ENCODE measurements at places on chromosomes 3 and 15.
A peak's percentile ranks its signal among the peaks of the same experiment; 100 is the strongest.

GRCh38 chr3:24215502-24215901, 270.4 kb downstream of the NR1D2 start:
- no peak for DNase-seq

DNA sequence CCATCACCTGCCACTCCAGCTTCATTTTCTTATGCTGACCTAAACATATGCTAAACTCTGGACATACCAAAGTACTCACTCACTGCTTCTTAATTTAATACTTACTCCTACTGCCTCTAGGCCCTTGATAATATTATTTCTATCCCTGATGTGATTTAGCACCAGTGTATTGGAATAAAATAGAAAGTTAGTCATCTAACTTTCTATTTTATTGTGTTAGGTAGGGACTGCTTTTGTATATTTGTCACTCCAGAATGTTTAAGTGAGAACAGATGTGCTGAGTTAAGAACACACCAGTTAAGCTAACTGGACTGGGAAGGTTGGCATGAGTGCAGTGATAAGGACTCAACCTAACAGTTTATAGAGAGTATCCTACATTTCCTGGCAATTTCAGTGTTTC, 6.5 kb upstream of the CLDN16 start:
- no peak for DNase-seq

DNA sequence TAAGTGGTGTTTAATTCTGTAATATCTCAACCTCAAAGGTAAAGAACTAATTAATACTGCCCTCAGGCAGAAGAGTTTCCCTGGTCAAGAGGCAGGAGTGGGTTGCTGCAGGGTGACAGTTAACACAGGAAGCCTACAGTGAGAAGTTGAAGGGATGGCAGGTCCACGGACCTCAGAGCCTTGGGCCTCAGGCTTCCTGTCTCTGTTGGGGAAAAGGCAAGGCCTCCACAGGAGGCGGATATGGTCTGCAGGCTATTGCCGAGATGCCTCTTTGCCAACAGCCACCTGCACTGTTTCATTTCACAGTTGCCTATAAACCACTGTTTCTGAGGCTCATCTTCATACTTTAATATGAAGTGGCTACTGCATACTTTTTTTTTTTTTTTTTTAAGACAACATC, 33.3 kb upstream of the RPN1 start:
- DNase-seq: no peak

DNA sequence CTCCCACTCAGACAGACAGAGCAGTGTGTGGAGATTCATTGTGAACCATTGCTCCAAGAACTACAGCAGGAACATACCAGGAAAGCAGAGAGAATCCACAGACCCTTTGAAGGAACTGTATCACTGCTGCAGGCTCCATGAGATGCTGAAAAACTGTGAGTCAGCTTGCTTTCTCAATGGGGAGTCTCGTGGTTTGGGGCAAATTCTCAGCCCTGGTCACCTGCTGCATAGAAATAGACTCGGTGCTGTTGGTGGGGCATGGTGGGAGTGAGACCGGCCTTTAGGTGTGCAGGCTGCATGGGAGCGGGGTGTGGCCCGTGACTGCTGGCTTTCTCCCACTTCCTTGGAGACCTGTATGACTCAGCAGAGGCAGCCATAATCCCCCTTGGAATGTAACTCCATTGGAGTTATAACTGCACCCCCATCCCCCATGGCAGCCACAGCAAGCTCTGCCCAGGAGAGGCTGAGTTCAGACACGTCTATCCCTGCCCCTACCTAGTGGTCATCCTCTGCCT, 35.6 kb downstream of the ALCAM start:
- no peak for DNase-seq

GRCh38 chr3:20380295-20380694, 194.3 kb upstream of the SGO1 start:
- DNase-seq: no peak

DNA sequence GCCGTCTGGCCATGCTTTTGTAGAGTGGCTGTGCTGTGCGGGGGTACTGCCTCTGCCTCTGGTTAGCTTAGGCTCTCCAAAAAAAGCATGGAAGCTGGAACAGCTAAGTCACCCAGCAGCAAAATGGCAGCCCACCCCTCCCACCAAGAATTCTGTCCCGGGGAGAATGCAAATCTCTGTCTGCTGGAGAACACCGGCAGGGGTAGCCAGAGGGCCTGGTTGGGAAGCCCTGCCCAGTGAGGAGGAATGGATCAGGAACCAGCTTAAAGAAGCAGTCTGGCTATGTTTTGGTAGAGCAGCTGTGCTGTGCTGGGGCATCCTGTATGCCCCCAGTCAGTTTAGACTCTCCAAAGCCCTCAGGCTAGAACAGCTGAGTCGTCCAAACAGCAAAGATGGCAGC, 56.2 kb upstream of the PTPRG start:
- DNase-seq: no peak

GRCh38 chr3:65785065-65785645, 253.6 kb downstream of the MAGI1 start:
- DNase-seq: no peak

DNA sequence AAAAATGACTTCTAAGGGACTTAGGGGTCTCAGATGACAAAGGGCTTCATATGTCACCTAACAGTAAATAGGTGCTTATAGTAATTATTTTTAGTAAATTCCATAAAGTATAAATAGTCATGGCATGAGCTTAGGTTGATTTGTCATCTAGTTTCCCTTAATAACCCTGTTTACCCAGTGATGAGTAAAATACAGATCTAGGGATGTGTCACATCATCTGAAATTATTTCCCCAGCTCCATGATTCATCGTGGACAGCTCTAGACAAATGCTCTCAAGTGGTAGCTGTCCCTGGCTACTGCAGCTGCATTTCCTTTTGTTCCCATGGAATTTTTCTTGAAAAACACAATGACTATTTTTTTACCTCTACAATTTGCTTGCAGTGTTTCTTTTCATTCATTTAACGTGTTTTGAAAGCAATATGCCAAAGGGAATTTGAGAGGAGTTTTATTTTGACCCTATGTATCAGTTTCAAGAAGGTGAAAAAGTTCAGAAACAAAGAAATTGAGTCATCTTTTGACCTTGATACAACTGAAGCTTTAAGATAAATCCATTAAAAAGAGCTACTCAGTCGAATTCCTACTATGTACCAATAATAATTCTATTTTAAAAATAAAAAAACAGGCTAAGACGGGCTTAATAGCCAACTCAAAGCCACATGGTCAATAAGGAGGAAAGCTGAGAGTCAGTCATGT, 241.6 kb downstream of the KCNMB2 start:
- DNase-seq: no peak

- DNase-seq: no peak
These were observed 33.0 kb upstream of the SV2B start for GRCh38 chr15:91067036-91067435.

DNA sequence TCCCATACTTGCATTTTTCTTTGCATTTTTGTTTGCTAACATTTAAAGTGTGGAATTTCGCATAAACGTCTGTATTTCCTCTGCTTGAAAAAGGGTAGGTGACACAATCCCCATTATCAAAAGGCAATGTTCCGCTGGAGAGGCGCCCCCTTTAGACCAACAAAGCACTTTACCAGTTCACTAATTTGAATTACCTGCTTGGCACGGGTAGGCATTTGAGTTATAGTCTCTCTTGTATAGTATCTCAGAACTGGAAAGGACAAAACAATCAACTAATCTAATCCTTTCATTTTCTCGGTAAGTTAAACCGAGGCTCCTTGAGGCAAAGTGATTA, 775 bp upstream of the CCDC39 start:
- DNase-seq: no peak

- no peak for DNase-seq
These were observed 516.1 kb upstream of the GOLIM4 start for GRCh38 chr3:168611826-168612225.

- DNase-seq: no peak
These were observed 29.0 kb downstream of the CCDC80 start for GRCh38 chr3:112611752-112612515.

DNA sequence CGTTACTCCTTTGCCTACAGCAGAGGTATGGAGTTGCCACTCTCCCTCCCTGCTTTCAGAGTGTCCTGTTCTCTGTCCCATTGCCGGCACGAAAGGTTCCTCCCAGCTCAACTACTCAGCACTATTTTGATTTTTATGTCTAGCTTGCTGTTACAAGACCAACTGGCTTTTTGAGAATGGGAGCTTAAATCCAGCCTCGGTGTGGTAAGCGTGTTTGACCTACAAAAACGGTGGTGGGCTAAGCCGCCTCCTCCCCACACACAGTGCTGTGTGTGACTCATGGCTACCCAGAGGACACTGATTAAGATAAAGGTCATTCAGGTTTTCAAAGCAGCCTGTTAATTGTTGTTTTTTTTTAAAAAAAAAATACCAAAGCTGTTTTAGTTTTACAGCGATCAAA, 64.5 kb downstream of the LRTM1 start:
- DNase-seq: no peak

DNA sequence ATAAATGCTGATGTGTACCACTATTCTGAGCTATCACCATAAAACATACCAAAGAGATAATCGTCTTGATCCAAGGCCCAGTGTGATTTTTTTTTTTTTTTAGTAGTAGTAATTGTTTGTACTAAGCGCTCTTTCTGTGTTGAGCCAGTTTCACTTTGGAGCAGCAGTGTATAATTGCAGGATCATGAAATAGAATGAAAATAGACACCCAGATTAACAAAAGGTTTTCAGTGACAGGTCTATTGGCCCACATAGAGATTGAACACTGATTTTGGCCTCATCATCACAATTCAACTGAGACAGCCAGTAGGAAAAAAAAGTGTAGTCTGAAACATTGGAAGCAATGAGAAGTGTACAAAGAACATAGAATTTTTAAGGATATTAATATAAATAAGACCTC, 749.8 kb downstream of the NAALADL2 start:
- DNase-seq: no peak

GRCh38 chr3:132556508-132557159, 40.4 kb upstream of the ACKR4 start:
- no peak for DNase-seq

DNA sequence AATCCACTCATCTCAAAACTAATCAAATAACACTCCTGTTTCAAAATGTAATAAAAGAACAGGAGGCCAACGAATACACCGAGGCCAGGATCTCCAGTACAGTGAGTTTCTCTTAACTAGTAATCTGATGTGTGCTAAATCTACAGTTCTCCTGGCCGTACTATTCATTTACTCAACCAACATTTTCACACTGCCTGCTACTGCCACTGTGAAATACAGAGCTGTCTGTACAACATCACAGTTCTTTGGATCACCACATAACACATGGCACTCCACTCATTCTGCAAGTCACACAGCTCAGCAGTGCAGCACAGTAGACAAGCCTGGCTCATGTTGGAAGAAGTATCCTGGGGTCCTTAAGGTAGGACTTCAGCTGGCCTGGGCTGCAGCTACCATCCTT, 21.9 kb downstream of the RIOX2 start:
- no peak for DNase-seq

DNA sequence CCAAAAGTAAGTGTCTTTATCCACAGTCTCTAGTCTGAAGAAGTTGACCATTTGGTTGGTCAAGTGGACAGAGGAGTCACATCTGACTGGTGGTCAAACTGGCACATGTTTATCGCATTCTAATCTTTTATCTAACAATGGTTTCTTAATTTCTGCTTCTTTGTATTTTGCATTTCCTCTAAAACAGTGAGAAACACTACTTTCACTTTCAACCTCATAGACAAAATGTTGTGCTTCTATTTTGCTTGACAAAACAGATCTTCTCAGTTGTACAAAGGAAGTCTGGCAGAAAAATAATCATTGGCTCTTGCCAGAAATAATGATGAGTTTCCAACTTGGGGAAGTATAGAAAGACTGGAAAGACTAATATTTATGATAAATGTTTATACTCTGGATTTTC, 103.9 kb downstream of the MME start:
- DNase-seq: no peak

GRCh38 chr3:124420392-124420791, 309.9 kb upstream of the UMPS start:
- DNase-seq: no peak

GRCh38 chr3:191592105-191592504, 131.1 kb downstream of the PYDC2 start:
- DNase-seq: no peak

- DNase-seq: no peak
These were observed 29.6 kb upstream of the BBX start for GRCh38 chr3:107493134-107493533.

DNA sequence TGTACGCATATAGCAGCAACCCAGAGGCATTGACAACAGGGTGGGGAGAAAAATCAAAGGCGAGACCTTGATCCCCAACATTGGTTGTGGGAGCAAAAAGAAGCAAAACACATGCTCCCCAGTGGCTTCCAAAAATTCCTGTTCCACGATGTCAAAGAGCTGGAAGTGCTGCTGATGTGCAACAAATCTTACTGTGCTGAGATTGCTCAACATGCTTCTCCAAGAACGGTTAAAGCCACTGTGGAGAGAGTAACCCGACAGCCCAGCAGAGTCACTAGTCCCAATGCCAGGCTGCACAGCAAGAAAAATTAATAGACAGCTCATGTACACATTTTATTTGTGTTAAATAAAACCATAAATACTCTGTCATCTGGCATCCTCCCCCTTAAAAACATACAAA, 179.9 kb upstream of the PFN2 start:
- DNase-seq: no peak

GRCh38 chr15:28919201-28919635, 33.4 kb downstream of the APBA2 start:
- DNase-seq: no peak

- no peak for DNase-seq
These were observed 108.8 kb upstream of the SAMMSON start for GRCh38 chr3:69890691-69891090.

GRCh38 chr3:38004415-38005075, 14.0 kb downstream of the VILL start:
- peak; percentile 55 for DNase-seq

DNA sequence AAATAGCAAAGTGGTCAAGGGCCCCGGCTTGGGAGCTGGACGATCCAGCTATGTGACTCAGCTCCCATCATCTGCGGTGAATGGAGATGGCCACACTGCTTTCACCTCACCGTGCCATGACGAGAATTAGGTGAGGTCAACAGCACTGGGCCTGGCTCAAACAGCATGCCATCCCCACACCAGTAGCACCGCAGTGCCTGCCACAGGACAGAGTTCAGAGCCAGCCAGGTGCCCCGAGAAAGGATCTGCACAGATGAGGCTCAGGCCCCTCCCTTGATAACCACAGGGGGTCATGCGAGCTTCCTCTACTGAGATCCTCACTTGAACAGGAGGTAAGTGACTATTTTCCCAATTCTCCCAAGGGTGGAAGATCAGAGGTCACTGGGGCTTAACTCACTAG, 29.4 kb downstream of the ZXDC start:
- no peak for DNase-seq

GRCh38 chr3:50807266-50807665, 132.5 kb downstream of the DOCK3 start:
- no peak for DNase-seq

Measured in activated T-cell treated with anti-CD3 and anti-CD28 coated beads, Interleukin-2, amount 50 U/mL, for 4 hours (primary cell).